CD4-positive, alpha-beta T cell treated with Interferon gamma for 1 hour (primary cell): ENCODE measurements at places on chromosomes 5 and 9.

DNA sequence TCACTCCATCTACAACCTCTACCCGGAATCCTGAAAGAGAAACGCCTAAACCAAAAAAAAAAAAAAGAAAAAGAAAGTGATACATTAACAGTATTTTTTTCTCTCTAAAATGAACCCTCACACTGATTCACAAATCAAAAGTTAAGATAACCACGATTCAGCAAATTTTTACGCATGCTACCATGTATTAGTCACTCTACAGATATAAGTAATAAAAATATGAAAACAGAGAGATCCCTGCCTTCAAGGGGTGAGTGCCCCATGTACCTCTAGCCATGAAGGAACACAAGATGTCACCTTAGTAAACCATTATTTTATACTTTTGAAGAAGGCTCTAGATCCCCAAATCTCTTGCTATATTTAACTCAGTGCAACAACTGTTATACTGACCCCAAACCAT is 33.4 kb downstream of the CEMIP2 start:
- no peak for DNase-seq

DNA sequence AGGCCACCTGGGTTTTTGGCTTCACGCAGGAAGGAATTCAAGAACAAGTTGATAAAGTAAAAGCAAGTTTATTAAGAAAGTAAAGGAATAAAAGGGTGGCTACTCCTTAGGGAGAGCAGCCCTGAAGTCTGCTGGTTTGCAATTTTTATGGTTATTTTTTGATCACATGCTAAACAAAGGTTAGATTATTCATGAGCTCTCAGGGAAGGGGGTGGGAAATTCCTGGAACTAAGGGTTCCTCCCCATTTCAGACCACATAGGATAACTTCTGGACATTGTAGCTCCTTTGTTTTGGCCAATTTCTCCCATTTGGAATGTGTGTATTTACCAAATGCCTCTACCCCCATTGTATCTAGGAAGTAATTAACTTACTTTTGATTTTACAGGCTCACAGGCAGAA is 63.9 kb upstream of the SYK start:
- no peak for DNase-seq

DNA sequence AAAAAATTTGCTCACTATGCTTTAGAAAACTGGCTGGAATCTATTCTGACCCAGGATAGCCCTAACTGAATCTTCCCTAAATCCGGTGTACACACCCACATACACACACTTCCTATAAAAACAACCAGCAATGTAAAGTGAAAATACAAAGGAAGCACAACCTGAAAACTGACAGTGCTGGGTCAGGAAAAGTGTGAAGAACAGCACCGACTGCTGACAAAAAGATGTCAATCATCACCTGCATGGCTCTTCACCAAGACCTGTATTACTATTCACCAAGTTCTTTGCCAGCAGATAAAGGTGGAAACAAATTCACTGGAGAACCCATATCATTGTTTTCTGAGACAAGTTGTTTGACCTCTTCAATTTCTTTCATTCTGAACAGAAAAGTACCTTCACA is 293.8 kb upstream of the GRAMD2B start:
- DNase-seq, result no peak

GRCh38 chr5:19917588-19918122 is 70.3 kb downstream of the CDH18 start:
- DNase-seq, result no peak

DNA sequence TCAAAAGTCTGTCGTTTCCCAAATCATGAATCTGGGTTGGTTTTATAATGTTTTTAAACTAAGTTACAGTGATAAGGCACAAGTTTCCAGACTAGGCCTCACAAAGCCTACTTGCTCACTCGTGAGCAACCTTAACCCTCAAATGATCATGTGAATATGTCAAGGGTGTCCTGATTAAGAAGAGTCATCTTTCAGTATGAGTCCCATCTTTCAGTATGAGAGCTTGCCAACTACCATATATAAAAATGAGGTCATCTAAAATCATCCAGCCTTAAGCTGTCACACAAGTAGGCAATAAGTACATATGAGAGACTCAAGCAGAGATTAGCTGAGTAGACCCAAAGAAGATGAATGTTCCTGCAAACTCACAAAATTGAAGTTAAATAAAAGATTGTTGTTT is 668.4 kb upstream of the FAM174A start:
- no peak for DNase-seq

DNA sequence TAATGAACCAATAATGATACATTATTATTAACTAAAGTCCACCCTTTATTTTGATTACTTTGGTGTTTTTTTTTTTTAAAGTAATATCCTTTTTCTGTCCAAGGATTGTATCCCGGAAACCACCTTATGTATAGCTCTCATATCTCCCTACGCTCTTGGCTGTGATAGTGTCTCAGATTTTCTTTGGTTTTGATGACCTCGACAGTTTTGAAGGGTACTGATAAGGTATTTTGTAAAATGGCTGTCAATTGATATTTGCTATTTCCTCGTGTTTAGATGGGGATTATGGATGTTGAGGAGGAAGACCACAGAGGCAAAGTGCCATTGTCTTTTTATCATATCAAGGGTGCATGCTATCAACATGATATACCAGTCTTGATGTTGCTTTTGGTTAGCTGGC is 259.0 kb downstream of the SGCD start:
- DNase-seq, result no peak

- peak; percentile 72 for DNase-seq
Measured at GRCh38 chr5:119315516-119315949, 40.3 kb upstream of the TNFAIP8 start.

DNA sequence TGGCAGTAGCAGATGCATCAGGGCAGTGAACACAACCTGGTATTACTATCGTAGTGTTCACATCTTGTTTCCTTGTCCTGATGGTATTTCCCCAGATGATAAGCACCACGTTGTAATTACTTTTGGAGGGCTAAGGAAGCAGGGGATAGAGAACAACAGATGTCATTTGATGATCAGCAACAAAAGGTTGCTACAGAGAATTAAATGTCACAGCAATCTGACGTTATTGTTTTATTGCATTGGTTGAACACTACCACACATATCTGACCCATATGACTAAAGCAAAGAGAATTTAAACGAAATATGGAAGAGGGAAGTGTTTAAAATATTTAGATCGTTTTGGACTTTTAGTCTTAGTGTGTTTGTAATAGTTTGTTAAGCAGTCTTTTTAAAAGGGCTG is 408.3 kb downstream of the SH3GL2 start:
- no peak for DNase-seq

DNA sequence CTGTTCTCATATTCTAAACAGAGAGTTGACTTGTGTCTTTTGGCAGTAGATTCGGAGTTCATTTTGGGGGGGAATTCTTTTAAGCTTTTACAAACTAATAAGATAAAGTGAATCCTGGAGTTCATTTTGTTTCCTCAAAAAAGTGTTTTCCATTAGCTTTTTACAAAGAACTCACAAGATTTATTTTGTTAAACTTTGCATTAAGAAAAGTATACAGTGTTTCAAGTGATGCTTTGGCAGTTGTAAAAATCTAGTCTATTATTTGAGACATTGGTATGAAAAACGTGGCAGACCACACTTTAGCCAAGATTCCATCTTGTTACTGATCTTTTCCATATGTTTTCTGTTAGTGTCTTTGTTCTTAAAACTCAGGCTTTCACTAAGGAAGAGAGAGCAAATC is 1.2 kb upstream of the OMD start:
- DNase-seq, result no peak

- no peak for DNase-seq
Measured at GRCh38 chr5:4198461-4198860, 602.8 kb downstream of the IRX1 start.

DNA sequence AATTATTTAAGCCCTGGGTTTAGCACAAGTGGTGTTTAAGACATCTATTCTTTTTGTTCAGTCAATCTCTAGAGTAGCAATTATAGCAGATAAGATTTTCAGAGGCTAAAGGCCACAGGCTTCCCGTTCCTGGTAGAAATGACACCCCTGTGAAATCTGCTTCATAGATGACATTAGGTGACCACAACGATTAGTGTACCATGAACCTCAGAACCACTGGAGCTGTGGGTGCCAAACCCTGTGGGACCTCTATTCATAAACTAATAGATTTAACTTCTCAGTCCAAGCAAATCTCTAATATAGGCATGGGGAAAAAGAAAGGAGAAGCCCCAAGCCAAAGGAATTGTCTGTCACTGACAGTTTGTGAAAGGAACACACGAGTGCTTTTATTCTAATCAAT is 207.4 kb downstream of the ARRDC3 start:
- DNase-seq, result no peak

DNA sequence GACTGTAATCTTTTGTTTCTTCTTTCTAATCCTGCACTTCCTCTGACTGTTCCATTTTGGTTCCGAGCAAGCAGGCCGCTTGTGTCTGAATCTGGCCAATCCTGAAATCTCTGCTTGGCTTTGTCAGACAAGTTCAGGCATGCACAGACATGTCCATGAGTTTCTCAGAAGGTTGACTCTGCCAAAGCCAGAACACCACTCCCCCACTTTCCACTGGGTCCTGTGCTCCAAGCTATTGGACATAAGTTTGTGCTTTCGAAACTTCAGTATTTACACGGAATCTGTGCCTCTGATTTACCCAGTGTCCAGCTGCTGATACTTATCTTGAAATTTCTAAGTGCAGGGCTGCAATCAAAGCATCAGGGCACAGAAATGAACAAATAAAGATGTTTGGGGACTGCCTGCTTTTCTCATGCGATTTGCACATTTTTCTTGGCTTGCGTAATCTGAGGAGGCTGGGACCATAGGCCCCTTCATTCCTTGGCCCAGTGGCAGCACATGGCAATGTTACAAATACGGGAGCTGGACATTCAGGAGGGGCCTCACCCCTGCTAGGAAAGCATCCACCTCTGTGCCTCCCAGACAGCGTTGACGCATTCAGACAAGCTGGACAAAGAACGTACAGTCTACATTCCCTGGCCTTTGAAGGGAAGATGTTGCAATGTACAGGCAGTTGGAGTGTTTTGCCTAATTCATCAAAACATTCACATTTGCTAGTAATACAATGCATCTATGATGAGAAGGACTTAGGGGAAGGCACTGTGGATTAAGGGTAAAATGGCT is 209.2 kb upstream of the PAPPA start:
- DNase-seq, result no peak

- DNase-seq, result no peak
Measured at GRCh38 chr5:86885489-86886230, 267.9 kb downstream of the COX7C start.

GRCh38 chr5:4205398-4205797 is 609.8 kb downstream of the IRX1 start:
- DNase-seq, result no peak

GRCh38 chr9:113562653-113563381 is 99.3 kb downstream of the RGS3 start:
- DNase-seq, result no peak

- no peak for DNase-seq
Measured at GRCh38 chr9:130387905-130388304, 56.9 kb upstream of the ASS1 start.

DNA sequence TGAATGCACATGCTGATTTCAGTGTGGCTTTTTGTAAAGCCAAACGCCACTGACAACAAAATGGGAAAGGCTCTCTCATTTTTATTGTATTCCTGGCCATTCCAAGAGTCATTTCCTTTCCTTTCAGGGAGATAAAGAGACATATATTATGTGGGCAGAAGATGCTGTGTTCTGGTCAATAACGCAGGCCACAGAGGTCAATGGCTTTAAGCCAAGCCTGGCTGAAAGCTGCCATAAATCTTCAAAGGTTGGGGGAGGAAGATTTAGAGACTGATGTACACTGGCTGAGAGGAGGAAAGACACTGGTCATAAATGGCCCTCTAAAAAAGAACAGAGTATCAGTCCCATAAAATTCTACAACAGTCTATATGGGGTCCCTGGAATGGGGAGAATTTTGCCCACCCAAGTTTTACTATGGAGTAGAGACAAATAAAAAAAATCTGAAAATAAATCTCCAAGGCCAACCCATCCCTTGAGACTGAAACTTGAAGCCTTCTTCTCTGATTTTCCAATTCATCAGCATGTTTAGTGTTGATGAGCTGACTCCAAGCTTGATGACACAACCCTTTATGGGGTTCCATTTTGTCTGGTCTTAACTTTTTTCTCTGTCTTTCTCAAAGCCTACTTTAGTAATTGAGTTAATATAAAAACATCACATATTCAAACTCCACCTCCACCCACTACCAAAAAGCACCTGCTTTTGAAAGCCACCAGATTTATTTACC is 152.1 kb upstream of the SLC24A2 start:
- DNase-seq, result no peak

DNA sequence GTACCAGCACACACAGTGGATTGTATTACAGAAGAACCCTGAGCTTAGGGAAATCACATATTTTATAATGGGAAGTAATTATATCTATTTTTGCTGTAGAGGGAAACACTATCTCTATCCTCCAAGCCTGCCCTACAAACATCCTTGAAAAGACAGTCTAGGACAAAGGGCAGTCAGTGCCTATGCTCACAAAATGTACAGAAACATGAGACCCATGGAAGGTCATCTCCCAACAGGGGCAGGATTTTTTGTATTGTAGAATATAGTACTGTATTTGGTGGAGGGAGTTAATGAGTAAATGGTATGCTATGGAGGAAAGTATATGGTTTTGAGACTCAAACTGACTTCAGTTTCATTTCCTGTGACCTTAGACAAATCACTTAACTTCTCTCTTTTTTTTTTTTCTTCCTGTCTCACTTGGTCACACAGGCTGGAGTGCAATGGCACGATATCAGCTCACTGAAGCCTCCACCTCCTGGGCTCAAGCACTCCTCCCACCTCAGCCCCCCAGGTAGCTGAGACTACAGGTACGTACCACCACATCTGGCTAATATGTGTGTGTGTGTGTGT is 5.8 kb upstream of the RAB14 start:
- no peak for DNase-seq

GRCh38 chr5:112002376-112002775 is 245.4 kb upstream of the NREP start:
- DNase-seq, result no peak

DNA sequence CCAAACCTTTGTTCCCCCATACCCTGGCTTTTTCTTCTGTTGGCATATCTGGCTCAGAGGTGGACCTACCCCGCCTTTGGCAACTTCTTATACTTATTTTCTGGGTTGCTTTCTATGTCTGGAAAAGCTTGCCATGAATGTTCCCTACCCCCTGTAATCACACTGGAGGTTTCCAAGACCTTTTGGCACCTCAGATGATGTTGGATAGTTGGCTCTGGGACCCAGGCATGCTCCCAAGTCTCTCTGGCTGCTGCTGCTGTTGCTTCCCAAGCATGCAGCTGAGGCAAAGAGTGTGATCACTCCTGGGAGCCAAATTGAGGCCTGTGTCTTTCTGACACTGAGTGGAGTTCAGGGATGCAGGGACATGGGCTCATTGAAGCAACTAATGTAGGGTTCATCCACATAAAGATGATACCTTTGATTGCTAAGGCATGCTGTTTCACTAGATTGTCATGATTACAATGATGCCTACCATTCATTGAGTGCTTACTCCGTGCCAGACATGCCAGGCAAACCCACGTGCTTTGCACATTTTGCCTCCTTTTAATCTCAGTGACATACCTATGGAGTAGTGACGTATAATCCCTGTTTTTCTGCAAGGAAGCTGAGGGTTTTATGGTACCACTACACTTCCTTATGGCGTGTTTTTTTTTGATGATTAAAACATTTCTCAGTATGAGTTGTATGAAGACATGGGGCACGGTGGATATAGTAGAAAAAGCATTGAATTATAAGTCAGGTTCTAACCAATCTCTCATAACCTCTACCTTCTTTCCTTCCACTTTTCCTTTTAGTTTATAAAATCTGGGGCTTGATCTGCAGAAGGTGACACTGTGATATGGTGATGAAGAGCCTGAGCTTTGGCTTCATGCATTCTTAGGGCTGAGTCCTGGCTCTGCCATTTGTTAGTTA is 73.1 kb downstream of the ARHGAP26 start:
- DNase-seq, result no peak
